AG09309 (cell line): ENCODE measurements at places on chromosomes 5 and 9.

- no peak for DNase-seq
Measured at GRCh38 chr9:128732576-128732975, 8.6 kb upstream of the ZDHHC12 start.

- no peak for DNase-seq
Measured at GRCh38 chr5:55694152-55694830, 17.8 kb downstream of the SLC38A9 start.

DNA sequence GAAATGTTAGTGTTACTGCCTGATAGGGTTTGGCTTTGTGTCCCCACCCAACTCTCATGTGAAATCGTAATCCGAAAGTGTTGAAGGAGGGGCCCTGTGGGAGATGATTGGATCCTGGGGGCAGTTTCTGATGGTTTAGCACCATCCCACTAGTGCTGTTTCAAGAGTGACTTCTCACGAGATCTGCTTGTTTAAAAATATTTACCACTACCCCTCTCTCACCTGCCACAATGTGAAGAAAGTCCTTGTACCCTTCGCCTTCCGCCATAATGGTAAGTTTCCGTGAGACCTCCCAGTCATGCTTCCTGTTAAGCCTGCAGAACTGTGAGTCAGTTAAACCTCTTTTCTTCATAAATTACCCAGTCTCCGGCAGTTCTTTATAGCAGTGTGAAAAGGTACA, 2.6 kb upstream of the RFX3 start:
- no peak for DNase-seq

- no peak for DNase-seq
Measured at GRCh38 chr9:131329241-131329641, 39.7 kb downstream of the PLPP7 start.

DNA sequence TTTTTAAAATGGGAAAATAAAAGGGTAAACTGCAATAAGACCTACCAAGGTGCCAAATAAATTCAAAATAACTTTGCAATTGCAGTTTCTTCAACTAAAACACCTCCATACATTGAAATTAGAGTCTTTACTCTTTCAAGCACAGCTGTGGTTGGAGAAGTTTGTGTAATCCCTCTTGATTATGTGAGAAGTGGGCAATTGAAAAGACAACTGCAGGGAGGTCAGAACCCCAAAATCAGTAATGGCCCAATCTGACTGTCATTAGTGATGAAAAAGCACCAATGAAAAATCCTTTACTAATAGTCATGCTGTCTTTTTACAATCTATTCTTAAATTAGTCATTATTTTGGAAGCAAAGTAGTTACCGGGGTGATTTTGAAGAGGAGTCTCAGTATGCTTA, 116.7 kb upstream of the RGMB start:
- no peak for DNase-seq

- DNase-seq: no peak
Measured at GRCh38 chr5:149702934-149703646, 27.0 kb upstream of the PPARGC1B start.

DNA sequence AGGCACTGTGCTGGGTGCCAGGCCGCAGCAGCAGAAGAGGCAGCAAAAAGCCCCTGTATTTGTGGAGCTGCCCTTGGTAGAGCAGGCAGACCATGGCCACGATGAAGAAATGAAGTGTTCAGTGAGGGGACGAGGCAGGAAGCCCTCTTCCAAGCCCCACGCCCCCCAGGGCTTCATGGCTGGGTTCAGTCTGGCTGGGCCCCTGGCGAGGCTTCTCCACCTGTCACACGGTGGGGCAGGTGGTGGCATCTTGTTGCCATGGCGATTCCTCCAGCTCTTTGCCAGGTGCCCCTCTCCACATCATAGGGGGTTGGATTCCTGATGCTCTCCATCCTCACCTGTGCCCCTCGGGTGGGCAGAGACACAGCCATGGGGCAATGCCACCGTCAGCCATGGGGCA, 21.5 kb downstream of the ADGRD2 start:
- no peak for DNase-seq

GRCh38 chr9:95907794-95908193, 32.3 kb downstream of the ERCC6L2 start:
- DNase-seq: no peak

GRCh38 chr5:87156631-87157030, 111.1 kb upstream of the RASA1 start:
- DNase-seq: no peak

GRCh38 chr5:111691914-111692313, 65.1 kb downstream of the NREP start:
- DNase-seq: no peak

- no peak for DNase-seq
Measured at GRCh38 chr5:539469-540070, 15.3 kb upstream of the SLC9A3 start.

DNA sequence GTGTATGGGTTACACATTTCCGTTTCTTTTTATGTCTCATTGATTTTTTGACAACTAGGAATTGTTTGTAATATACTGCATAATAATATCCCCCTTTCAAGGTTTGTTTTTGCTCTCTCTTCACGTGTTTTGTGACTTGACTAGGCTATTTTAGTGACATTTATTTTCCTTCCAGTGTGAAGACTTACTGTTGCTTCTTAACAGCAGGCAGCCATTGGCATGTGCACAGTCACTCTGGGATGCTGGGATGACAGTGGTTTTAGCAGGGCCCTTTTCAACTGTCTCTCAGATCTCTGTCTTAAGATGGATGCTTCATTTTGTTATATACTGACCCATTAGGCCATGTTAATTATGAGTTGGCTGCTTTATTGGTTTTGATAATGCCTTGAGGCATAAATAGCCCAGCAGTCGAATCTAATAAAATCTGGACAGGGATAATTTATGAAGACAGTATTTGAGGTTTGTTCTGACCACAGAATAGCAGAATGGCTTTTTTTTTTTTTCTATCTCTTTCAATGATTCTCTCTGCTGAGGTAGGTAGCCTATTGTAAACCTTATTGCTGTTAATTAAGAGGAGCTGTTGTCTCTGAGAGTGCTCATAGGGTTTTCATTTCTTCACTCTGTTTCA, 536.0 kb downstream of the GABRG2 start:
- DNase-seq: no peak
